ENCODE measurements at places on chromosomes 1 and 21. TPM values are rescaled to one million over a fixed set of nuclear protein-coding genes. Genes with fewer than 3 reads are reported as not detected.
A peak's percentile ranks its signal among the peaks of the same experiment; 100 is the strongest.

Gene MAP1LC3C
- 0.13 TPM for total RNA-seq

- no peak for DNase-seq
These were observed 865.4 kb downstream of the LTN1 start for GRCh38 chr21:28127175-28127785.

DNA sequence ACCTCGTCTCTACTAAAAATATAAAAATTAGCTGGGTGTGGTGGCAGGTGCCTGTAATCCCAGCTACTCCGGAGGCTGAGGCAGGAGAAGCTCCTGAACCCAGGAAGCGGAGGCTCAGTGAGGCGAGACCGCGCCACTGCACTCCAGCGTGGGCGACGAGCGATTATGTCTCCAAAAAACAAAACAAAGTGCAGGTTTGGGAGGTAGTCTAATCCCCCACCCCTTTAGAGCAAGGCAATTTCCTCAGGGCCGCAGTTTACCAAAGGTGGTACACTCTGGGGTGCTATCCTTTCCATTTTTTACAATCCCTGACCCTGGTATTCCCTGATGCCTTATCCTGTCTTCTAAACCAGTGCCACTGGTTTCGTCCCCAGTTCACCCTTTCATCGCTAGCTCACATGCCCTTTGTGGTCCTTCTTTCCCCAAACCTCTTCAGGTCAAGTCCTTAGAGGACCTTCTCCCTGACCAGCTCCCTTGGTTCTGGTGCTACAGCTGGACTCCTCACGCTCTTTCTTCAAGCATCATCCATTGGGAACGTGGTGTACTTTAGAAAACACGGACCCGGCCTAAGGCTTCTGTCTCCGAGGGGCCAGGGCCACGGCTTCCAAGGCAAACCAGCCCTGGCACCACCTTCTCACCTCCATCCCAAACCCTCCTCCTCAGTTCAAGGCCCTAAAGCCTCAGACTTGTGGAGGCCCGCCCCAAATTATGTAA, 873 bp downstream of the IFT25 start:
- no peak for DNase-seq

DNA sequence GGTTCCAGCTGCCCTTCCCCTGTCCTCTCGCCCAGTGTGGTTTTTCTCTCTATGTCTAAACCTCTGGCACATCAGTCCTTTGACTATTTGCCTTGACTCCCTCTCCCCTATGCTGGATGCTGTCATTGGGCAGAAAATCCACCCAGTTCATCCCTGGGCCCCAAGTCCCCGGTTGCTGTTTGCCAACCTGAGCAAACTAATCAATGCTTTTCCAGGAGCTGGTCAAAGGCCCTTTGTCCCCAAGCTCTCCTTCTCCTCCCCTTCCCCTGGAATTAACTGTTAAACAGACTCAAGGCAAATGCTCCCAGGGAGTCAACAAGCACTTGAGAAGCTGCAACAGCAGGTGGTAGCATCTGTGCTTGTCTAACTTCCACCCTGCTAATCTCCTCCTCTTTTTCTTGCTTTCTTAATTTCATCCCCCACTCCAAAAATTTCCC, 102.7 kb downstream of the LMX1A start:
- no peak for DNase-seq

DNA sequence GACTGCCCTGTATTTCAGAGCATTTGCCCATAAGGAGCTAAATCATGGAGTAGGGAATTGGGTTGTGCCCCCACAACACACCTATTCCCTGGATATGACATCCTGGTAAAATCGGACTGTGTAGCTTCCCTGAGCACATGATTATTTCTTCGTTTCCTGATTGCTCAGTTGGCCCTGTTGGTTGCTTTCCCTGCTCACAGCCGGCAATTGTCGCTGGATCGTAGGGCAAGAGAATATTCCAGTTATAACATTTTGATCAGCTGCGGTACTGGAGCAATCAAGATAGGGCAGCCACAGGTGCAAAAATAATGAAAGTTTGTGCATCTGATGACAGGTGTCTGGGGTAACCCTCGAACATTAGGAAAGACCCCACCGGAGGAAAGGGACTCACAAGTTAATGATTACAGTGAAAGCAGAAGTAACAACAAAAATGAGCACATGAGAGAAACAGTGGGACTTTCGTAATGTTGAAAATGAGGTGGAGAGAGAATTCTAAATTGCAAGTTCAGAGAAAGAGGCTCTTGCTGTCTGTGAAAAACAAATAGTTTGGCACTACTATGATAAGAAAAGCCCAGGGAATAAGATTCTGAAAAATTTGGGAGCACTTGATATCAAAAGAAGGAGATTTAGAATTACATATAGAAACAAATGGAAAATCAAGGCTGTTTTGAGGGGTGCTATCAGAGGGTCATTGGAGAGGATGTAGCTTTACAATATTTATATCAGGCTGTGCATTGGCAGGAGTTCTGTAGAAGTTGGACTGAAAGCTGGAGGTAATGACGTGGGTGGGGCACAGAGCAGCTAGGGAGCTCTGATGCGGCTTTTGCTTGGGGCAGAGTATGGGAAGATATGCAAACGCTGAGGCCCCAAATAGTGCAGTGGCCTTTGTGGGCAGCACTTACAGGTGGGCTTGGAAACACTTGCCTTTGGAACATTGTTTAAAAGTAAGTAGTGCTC, at the start of gene MAB21L3:
MAB21L3 (plus strand) TSS at position 833 of the 957 bp plus-strand sequence. CDS start 1,217 bp downstream, outside the sequence.
- no peak for DNase-seq

- DNase-seq = no peak
These were observed 1.6 kb downstream of the SLC25A34 start for GRCh38 chr1:15737324-15738319.

DNA sequence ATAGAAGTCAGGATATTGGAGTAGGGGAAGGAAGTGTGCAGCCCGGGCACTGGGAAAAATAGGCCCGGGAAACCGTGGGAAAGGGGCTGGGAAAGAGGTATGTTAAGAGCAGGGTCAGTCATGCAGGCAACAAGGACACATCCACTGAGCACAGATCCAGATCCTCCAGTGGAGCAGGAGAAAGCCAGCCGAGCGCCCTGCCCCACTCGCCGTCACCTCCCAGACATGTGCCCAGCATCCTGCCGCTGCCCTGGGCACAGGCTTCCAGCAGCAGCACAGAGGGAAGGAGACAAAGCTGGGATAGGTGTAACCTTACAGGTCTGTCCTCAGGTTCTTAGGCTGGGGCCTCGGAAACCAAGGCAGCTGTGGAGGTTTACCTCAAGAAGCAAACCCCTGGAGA, 64.2 kb downstream of the FAM163A start:
- no peak for DNase-seq

Gene KLHDC9
- not detected for total RNA-seq

DNA sequence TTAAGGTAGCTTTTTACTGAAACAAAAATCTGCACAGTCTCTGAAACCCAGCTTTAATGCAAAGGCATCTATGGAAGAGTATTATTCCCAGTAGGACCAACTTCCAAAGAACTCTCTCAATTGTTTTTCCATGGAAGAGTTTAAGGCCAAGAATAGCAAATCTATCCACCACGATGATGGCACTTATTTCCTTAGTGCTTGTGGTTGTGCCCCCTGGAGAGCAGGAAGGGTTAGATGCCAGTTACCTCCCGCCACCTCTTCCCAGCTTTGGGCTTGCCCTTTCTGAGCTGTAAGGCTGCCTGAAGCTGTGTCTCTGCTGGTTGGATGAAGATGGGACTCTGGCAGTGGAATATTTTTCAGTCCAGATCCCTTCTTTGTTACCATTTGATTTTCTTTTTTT, 4.8 kb upstream of the ATP1A1 start:
- DNase-seq = peak; percentile 28

Gene COL11A1
- 0.26 TPM for total RNA-seq

GRCh38 chr1:114209971-114210370, 56.3 kb upstream of the SYT6 start:
- DNase-seq = peak; percentile 8

Gene PEAR1
- total RNA-seq = not detected

Gene FCAMR
- total RNA-seq = not detected

DNA sequence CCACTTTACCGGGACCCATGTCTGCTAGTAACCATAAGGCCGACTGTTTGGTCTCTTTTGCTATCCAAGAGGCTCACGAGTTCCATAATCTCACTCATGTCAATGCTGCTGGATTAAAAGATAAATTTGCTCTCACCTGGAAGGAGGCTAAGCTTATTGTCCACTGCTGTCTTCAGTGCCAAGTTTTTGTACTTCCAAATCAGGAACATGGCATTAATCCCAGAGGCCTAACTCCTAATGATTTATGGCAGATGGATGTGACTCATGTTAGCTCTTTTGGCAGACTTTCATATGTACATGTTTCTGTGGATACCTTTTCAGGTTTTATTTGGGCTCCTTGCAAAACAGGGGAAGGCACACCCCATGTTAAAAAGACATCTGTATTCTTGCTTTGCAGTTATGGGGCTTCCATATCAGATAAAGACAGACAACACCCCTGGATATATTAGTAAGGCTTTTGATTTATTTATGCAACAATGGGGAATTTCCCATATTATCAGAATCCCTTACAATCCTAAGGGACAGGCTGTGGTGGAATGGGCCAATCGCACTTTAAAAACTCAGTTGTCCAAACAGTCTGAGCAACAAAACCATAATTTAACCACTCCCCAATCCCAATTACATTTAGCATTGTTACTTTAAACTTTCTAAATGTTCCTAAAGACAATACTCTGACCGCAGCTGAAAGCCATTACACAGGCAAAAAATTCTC, 162.7 kb downstream of the IER5 start:
- no peak for DNase-seq

- DNase-seq = no peak
These were observed 48.8 kb downstream of the ATP5PO start for GRCh38 chr21:33866826-33867225.

Gene ZBTB40
- 14.2 TPM for total RNA-seq

Gene VSIG8
- not detected for total RNA-seq

Gene ATPAF1
- 68.8 TPM for total RNA-seq

Gene C1QA
- not detected for total RNA-seq

Gene NEXN
- total RNA-seq = 0.45 TPM

- no peak for DNase-seq
These were observed 27.5 kb downstream of the TRIM45 start for GRCh38 chr1:117093870-117094621.

Gene S100A13
- 266 TPM for total RNA-seq

Gene ALDH9A1
- total RNA-seq = 108 TPM

Gene BACE2
- total RNA-seq = 502 TPM

DNA sequence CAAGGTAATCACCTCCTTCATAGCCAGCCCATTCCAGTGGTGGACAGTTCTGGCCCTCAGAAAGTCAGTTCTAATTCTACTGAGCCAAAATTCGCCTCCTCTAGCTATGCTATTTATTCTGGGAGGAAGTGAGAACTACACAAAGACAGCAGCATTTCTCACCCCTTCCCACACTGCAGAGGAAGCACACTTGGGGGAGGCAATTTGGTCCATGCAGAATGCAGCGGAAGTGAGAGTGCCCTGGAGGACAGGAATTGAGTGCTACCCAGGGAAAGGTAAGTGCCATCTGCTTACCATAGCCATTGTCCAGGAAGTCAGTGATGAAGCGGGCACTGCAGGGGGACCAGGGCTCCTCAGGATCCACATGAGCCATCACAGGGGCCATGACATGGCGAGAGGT, 3.7 kb downstream of the ADAMTS4 start:
- DNase-seq = no peak

DNA sequence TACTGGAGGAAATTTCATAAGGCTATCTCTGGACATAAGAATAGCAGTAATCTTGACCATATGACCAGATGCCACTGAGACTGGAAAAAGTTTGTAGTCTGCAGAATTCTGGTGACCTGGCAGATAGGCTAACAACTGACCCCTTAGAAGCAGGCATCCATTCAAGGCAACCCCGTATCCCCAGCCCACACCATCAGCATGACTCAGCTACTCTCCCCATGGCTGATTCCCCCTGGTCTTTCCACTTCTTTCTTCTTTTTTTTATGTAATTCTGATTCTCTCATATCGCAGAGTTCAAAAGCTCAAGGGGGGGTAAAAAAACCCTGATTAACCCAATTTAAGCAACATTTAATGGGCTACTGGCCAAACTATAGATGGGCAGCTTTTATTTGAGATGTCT, 243.1 kb downstream of the ZNF648 start:
- DNase-seq = no peak

- DNase-seq = no peak
These were observed 24.2 kb downstream of the OLFML2B start for GRCh38 chr1:161999301-162000052.

Gene APCS
- total RNA-seq = not detected

- peak; percentile 84 for DNase-seq
These were observed 437.7 kb upstream of the OLFM3 start for GRCh38 chr1:102434421-102434820.

Gene TIAM1
- 4.2 TPM for total RNA-seq

GRCh38 chr1:168341483-168341975, 60.9 kb downstream of the TBX19 start:
- DNase-seq = no peak

DNA sequence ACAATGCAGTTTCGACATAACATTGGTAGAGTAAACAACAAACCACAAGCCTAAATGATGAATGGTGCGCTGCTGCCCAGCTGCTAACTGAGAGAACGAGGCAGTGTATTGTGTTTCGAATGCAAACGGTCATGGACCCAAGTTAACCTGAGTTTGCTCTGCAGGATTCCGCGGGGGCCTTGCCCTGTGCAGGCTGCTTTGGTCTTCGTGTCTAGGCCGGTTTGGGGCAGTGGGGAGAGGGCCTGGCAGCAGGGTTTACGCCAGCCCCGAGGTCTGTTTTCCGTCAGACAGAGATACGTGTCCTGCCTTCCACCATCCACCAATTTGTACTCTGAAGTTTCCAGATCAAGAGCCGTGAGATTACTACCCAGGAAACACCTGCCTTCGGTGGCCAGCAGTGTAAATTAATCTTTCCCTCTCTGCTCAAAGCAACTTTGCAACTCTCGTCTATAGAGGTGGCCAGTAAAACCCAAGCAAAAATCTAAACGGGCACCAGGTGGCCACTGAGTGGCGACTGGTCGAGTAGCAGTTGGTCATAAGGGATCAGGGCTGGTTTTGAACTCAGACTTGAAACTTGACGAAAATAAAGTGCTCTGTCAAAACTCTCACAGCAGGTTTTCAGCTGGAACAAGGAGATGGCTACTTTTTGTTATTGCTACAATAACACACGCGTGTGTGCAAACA, 6.3 kb upstream of the PRDM15 start:
- no peak for DNase-seq

DNA sequence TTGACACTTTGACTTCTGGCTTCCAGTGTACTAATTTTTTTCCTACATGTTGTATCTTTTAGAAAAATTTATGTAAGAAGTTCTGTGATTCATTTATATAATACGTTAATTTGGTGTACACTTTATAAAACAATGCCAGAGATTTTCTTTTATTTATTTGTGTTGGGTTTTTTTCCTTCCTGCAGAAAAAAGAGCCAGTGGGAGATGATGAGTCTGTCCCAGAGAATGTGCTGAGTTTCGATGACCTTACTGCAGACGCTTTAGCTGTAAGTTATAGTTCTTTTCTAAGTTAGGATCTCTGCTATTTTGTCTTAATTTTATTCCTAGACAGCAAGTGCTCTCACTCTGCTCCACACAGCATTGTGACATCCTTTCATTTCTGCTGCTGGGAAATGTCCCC, 14.4 kb downstream of the SARS1 start:
- DNase-seq = no peak

Gene FMO4
- 5.9 TPM for total RNA-seq

DNA sequence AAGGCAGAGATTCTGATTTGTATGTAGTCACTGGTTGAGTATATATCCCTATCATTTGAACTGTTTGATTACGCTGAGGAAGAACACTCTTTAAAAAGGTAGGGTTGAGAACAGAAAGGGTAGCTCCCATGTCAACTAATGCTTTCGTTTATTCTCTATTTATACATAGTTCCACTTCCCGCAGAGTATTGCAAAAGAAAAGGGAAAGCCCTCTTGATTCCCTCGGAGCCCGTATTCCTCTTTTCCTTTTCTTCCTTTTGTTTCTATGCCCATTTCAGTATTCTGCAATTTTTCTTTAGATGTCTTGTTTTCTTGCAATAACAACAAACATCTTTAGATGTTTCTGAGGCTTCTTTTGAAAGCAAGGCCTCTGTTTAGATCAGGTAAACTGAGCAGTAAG, 78.2 kb downstream of the DNTTIP2 start:
- no peak for DNase-seq
